Right ventricle myocardium superior (tissue), 1 donor: ENCODE measurements at places on chromosomes 2 and 18. TPM values are rescaled to one million over a fixed set of nuclear protein-coding genes. Genes with fewer than 3 reads are reported as not detected.

DNA sequence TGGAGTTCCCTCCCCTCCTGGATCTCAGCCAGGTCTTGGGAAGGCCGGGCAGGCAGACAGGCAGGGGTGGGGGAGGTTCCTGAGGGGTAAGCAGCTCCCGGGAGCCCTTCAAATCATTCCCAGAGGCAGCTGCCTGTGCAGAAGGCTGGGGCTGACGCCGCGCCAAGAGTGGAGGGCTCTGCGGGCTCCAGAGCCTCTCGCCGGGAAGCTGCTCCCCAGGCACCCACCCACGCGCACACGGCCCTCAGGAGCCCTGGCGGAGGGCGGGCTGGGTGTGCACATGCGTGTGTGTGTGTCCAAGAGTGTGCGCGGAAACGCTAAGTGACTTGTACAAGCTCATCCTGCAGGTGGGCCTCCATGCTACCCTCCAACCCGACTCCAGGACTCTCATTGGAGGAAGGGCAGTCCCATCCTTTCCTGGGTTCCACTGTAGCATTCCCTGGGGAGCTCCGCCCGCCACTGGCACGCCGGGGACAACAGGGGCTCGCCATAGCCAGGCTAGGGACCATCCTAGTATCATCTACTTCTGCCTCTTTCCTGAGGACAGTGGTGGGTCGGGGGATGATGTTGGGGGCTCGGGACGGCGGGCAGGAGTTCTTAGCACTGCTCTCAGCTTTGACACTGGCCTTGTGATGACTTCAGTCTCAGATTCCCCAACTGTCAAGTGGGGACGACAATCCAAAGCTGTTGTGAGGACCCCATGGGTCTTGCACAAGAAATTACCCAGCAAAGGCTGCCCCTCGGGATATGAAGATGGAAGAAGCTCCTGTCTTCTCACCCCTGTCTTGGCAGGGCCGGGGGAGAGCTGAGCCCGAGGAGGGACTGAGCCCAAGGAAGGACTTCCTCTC is 50.3 kb downstream of the INHBB start:
- DNase-seq = peak; percentile 27

DNA sequence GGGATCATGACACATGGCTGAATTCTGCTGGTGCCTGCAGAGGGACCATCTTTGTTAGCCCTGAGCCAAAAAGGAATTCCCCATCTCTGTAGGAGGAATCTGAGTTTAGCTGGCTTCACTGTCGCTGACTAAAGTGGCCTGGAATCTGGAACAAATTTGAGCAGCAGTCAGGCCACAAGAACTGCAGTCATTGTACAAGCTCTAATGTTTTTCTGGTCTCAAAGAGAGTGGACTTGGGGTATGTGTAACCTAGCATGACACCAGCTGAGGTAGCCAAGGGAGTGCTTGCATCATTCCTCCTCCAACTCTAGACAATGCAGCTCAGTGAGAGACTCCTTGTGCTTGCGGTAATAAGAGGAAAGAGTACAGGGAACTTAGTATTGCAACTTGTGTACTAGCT is 539.1 kb upstream of the LRRTM4 start:
- DNase-seq = no peak

DNA sequence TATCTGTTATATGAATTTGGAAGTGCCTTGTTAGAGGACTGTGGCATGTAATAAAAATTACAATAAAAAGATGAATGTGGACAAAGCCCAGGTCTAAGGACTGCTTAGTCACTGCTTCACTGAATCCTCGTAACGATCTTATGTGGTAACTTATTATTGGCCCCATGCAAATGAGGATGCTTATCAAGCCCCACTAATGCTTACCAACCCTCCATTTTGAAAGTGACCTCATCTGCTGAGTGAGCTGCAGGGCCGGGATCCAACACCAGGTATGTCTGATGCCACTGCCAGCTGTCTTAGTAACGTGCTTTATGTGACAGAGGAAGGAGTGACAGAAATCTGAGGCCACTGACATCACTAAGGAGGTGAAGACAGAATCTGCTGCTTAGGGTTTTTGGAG is 65.3 kb upstream of the CCDC85A start:
- no peak for DNase-seq

GRCh38 chr18:48100651-48101165 is 170.2 kb upstream of the SMAD2 start:
- no peak for DNase-seq

DNA sequence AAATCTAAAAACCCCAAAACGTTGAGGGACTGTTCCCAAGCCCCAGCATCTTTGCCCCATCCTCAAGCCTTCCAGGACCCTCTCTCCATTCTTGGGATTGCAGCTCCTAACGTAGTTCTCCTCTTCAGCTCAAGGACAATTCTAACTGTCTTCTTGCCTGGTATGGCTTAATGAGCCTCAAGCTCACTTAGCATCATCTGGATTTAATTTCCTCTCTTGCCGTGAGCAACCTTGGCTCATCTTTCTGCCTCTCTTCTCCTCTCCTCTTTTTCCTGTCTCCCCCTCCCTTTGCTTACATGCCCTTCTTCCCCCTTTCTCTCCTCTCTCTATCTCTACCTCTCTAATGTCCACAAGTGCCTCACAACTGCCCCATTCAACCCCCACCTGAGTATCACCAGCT is 44.2 kb downstream of the TACR1 start:
- DNase-seq = no peak

DNA sequence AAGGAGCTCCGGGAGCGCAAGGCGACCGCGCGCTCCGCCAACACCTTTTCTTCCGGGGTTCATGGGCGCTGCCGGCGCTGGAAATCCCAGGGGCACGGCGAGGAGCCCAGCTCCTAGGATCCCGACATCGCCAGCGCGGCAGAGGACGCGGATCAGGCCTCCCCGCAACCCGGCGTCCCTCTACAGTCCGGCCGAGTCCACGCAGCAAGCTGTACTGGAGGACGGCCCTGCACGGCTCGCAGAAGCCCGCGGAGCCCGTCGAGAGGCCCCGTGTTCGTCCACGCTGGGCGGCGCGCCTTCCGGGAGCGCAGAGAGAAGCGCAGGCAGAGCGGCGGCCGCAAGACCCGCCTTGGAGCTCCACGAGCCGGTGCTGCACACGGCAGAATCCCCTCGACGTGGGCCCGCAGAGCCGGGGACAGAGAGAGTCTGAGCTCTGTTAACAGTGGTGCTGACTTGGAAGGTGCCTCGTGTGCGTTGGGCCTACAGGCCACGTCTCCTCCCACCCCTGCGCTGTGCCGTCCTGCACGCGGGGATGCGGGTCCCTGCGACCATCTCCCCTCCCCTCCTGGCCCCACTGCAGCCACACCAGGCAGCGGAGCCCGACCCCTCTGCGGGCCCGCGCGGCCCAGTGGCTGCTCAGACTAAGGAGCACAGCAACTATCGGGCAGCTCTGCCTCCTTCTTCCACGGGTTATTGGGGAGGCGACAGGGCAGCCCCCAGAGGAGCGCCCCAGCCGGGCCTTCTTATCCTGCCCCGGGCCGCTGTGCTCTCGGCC is 28.1 kb upstream of the PTPN2 start:
- DNase-seq = no peak

The DRC1 gene
- not detected for total RNA-seq
